ENCODE measurements at places on chromosomes 11 and 22. TPM values are rescaled to one million over a fixed set of nuclear protein-coding genes. Genes with fewer than 3 reads are reported as not detected.

Gene IL17REL
- 0.19 TPM for polyA plus RNA-seq

Gene ARCN1
- polyA plus RNA-seq, result 97.6 TPM

Gene OR51E2
- polyA plus RNA-seq, result not detected

Gene CELF1
- 35.2 TPM for polyA plus RNA-seq

Gene UBQLN3
- polyA plus RNA-seq, result 0.06 TPM

Gene SMC1B
- polyA plus RNA-seq, result 0.04 TPM
